ENCODE measurements at places on chromosomes 16 and 17.

- no peak for DNase-seq
These were observed 50.9 kb downstream of the MRC2 start for GRCh38 chr17:62678214-62678919.

GRCh38 chr16:67702130-67702529 is 17.0 kb downstream of the GFOD2 start:
- no peak for DNase-seq

- DNase-seq = no peak
These were observed 7.4 kb downstream of the RPL13 start for GRCh38 chr16:89567656-89568594.

GRCh38 chr17:61251939-61252865 is 147.4 kb upstream of the TBX2 start:
- peak; percentile 99 for DNase-seq

DNA sequence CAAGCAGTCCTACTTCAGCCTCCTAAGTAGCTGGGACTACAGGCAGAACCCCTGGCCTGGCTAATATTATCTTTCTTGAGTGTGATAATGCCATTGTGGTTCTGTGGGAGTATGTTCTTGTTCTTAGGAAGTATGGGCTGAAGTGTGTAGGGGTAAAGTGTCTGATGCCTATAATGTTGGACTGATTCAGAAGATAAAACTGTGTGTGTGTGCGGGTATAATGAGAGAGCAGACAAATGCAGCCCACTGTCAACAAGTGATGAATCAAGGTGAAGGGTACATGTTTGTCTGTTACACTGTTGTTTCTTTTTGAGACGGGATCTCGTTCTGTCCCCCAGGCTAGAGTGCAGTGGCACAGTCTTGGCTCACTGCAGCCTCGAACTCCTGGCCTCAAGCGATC is 127.5 kb downstream of the CLEC16A start:
- no peak for DNase-seq
